ENCODE measurements at places on chromosomes 3 and 15.

DNA sequence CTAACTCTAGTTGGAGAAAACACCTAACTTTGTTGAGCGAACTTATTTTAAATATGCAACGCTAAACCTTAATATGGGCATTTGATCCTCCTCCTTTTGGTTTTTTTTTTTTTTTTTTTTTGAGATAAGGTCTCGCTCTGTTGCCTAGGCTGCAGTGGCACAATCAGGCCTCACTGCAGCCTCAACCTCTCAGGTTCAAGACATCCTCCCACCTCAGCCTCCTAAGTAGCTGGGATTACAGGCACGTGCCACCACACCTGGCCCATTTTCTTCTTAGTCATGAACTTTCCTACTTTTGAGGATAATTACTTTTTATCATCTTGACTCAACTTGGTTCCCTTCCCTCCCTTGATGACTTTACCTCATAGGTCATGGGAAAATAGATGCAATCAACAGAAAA, 3.9 kb downstream of the NUSAP1 start:
- DNase-seq, result no peak

GRCh38 chr3:172193436-172193835, 154.1 kb downstream of the FNDC3B start:
- DNase-seq, result no peak

DNA sequence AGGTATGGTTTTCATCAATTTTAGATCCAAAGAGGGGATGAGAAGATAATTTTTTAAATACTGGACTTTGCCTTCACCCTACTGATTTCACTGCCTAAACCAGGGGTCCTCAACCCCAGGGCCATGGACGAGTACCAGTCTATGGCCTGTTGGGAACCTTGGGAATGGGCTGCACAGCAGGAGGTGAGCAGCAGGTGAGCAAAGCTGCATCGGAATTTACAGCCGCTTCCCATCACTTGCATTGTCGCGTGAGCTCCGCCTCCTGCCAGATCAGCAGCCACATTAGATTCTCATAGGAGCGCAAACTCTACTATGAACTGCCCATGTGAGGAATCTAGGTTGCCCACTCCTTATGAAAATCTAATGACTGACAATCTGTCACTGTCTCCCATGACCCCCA, 76.3 kb upstream of the TTBK2 start:
- DNase-seq, result no peak

DNA sequence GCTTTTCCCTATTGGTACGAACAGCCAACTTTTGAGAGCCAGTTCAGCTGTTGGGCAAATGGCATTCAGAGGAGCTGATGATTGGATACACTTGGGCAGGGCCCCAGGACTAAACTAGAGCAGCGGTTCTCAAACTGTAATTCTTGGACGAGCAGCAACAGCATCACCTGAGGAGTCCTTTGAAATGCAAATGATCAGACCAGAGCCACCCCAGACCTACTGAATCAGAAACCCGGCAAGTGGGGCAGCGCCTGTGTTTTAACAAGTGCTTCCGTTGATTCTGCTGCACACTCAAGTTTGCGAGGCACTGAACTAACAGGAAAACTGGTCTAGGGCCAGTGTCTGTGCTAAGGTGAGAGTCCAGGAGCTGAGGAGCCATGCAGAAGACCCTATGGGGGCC, 239.7 kb downstream of the UACA start:
- DNase-seq, result no peak

GRCh38 chr3:197367081-197367780, 68.8 kb upstream of the DLG1 start:
- no peak for DNase-seq

GRCh38 chr3:171824116-171824515, 13.8 kb upstream of the PLD1 start:
- no peak for DNase-seq

DNA sequence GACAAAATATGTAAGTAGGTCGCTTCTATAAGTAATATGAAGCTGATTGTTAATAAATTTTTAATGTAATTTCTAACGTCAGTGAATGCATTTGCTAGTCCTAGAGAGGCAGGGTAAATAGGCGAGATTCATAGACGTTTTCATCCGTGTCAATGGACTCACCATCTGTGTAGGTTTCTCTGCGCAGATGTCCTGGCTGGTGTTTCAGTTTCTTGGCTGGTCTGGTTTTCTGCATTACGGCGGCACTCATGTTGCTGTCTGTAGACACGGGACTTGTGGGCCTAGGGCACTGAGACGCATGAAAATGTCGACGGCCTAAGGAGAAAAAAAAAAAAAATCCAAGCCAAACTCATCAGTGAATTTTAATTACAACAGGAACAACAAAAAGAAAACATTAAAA, 1153.3 kb downstream of the ROBO1 start:
- DNase-seq, result no peak

DNA sequence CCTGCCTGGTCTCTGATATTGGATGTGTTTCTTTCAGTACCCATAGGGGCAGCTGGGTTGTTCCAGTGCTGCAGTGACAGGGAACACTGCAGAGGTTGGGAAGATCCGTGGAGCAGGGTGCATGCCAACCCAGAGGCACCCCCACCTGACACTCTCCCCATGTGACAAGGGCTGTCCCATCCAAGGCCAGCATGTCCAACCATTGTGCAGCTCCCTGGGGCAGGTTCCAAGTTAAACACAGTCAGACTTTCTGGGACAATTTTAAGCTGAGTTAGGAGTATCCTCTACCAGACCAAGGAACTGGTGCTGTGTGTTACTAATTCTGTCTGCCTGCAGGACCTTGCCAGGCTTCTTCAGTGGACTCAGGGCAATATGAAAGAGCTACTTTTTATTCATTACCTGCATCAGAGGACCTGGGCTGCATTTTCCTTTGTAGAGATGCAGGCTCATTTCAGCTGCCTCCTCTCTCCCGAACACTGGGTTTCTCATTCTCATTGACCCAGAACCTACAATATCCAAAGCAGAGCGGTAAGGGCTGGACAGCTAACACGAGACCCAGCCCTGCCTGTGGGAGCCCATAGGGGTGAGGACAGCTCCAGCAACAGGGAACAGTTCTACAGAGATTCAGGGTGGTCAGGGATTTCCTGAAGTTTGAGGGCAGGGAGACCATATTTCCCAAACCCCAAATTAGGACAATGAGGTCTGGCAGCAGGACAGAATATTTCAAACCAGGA, 72.7 kb downstream of the SPSB4 start:
- no peak for DNase-seq

DNA sequence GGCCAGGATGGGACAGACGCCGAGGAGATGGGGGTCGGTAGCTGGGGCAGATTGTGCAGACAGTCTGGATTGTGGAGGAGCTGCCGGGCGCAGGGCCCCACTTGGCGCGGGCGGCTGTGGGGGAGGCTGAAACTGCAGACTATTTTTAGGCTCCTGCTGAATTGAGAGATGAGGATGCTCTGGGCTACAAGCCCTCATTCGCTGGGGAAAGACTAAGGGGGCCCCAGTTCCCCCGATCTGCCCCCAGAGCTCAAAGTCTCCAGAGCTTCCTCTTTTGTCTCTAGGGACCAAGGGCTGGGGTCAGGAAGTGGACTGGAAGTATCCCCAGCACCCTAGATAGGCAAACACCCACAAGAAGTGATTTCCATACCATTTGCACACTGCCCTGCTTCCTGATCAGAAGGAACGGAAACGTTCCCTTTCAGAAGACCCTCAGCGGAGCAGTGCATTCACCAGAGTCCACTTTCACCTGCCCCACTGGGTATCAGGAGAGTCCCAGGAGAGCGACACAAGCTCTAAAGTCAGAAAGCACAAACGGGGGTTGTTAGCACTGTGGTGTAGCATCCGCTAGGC, 29.7 kb downstream of the SEMA7A start:
- DNase-seq, result no peak

- no peak for DNase-seq
Measured at GRCh38 chr3:17623464-17623863, 119.0 kb downstream of the TBC1D5 start.

DNA sequence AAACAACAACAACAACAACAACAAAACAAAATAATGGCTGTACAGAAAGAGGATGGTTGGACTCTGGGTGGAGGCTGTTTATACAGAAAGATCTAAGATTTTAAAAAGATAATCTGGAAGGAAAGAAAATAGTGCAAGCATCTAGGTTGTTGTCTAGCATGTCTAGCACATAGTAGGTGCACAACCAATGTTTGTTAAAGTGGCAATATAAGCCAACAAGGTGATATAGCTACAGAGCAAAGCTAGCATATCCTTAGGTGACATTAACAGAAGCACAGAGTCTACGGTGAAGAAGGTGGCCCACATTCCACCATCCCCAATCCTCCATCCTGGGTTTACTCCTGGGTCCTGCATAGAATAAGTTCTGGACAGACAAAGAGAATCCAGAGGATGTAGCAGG, 4.7 kb downstream of the TMEM40 start:
- no peak for DNase-seq

DNA sequence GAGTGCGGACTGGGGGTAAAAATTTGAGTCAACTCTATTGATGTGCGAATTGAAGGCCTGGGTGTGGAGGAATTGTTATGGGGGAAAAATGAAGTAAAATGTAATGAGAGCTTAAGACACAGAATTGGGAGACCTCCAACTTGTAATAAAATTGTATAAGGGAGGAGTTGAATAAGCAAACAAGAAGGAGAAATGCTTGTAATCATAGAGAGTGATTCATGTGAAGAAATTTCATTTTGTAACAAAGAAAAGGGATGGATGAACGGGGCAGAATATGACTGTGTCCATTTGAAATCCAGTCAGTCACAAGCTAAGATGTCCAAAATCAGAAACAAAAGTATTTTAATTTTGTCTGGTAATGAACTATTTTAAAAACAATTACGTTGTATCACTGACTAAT, 552.3 kb downstream of the NAALADL2 start:
- DNase-seq, result no peak

DNA sequence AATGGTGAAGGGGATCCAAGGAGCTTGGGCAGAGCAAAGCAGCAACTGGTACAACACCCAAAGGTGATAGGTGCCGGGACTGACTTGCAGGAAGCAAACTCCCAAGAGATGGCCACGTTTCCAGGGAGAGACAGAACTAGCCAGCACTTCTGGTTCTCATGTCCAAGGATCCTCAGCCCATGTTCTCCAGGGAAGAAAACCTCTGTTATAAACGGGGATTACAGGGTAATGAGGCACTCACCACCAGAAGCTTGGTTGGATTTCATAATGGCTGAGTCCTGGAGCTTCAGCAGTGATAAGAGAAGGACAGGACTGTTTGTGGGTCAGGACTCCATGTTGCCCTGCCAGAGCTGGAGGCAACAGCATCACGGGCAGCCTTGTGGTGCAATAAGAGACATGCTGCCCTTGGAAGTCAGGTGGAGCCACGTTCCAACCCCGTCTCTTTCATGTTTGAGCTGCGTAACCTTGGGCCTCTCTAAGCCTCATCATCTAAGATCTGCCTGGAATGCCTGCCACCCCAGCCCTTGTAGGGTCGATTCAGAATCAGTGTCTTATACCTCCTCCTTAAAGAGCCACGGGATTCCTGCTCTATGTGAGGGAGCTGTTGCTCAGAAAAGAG, 181.0 kb downstream of the ABHD5 start:
- DNase-seq, result no peak

GRCh38 chr15:91908391-91908790, 54.9 kb downstream of the SLCO3A1 start:
- no peak for DNase-seq

GRCh38 chr15:92614301-92614700, 41.3 kb downstream of the FAM174B start:
- DNase-seq, result no peak

DNA sequence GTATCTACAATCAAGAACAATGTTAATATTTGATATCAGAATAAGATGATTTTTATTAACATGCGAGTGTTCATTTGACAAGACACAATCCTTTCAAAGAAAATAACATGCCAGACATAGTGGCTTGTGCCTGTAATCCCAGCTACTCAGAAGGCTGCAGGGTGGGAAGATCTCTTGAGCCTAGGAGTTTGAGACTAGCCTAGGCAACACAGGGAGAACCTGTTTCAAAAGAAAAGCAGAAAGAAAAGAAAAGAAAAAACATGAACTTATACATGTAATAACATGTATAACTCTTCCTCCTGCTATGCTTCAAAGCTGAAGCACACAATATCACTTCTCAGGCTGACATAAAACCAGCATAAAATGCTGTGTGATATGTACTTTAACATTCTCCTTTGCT, 253.7 kb downstream of the FOXP1 start:
- no peak for DNase-seq

DNA sequence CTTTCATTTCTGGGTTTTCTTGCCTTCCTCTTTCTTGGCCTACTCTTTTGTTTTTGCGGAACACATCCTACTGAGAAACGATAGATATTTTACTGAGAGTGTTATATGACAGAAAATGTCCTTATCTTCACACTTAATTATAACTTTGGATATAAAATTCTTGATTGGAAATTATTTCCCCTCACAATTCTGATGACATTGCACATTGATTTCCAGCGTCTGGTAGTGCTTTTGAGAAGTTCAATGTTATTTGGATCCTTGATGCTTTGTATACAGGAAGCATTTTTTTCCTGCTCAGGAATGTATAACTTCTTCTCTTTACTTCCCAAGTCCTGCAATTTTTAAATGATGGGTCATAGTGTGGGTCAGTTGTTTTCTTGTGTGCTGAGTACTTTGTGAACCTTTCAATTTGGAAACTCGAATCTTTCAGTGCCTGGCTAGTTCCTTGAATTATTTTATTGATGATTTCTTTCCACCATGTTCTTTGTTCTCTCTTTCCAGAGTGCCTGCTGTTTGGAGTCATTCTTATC, 183.9 kb downstream of the PDCD6IP start:
- no peak for DNase-seq

GRCh38 chr3:114081037-114081436, 24.5 kb downstream of the QTRT2 start:
- DNase-seq, result no peak

DNA sequence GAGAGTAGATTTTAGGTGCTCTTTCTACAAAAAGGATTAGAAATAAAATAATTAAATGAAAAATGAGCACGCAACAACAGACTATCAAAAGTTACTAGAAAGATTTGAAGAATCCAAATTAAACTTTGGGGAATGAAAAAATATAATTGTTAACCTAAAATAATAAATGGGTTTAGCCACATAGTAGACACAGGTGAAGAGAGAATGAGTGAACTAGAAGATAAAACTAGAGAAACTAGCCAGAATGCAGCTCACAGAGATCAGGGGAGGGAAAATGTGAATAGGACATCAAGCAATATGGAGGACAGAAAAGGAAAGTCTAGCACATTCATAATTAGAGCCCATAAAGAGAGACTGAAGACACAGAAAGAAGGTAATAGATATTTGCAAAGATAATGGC, 310.7 kb upstream of the WNT5A start:
- no peak for DNase-seq

Data from type B pancreatic cell (in vitro differentiated cells).